Nephron progenitor cell (in vitro differentiated cells): ENCODE measurements at places on chromosomes 12 and 14.

DNA sequence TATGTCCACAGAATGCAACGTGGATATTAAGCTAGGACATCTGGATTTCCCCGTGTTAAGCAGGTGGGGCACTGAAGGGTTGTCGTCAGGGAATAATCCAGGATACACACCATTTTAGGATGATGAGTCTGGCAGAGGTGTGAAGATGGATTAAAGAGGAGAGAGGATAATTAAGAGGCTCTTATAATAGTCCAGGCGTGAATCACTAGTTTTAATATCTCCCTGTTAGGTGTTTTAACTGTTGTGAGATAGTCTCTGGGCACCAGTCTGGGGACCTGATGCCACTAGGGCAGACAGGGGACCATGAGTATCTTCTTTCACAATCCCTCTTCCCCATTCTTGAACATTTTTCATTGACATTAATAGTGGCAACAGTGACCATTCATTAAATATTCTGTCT, 216.7 kb downstream of the TBX5 start:
- DNase-seq = no peak

DNA sequence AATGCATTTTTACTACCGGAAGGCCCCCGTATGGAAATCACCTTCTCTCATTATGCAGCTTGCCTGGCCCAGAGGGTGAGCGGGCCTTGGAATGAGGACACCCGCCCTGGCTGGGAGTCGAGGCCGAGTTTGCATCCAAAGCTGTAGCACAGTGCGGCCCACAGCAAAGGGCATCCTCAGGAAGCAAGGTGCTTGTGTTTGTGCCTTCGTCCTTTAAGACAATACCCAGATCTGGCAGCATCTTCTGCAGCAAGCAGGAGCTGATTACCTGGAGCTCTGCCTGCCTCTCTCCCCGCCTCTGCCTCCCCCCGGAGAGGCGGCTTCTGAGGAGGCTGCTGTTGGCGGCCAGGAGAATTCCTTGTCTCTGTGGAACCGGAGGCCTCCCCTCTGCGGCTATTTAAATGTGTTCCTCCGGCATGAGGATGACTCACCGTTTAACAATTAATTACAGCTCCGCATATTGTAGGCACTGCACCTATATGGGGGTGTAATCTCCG, 145.3 kb downstream of the CACNA1C start:
- no peak for DNase-seq

- DNase-seq = no peak
Measured at GRCh38 chr12:75890660-75891059, 140.9 kb downstream of the PHLDA1 start.

GRCh38 chr14:73784181-73784987, 67.2 kb upstream of the PTGR2 start:
- DNase-seq = no peak

DNA sequence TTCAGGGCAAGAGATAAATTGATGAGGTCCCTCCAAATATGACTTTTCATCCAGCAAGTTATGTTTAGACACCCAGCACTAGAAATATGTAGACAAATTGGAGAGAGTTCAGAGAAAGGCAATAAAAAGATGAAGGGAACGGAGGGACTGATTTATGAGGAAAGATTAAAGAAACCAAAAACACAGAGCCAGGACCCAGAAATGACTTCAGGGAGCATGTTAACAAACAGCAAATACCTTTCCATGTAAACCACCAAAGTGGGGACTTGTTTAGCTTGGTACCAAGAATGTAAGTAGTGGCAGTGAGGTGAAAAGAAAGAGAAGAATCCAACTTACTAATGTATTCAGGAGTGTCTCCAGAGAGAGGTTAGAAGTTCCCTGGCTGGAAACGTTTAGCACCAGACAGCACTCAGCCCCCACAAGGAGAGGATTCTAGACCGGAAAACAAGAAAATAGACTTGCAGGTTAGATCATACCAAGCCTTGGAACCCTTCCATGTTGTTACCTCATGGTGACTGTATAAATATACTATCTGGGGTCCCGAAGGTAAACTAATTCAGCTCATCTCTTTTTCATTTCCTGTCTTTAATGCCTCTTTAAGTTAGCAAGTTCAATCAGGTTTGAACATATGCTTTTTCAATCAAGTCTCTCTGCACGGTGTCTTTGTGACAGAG, 79.2 kb downstream of the TBC1D30 start:
- DNase-seq = no peak

- DNase-seq = no peak
Measured at GRCh38 chr14:38616959-38617358, 361.1 kb upstream of the CLEC14A start.

GRCh38 chr12:122026706-122027333, 5.1 kb downstream of the BCL7A start:
- DNase-seq = no peak

DNA sequence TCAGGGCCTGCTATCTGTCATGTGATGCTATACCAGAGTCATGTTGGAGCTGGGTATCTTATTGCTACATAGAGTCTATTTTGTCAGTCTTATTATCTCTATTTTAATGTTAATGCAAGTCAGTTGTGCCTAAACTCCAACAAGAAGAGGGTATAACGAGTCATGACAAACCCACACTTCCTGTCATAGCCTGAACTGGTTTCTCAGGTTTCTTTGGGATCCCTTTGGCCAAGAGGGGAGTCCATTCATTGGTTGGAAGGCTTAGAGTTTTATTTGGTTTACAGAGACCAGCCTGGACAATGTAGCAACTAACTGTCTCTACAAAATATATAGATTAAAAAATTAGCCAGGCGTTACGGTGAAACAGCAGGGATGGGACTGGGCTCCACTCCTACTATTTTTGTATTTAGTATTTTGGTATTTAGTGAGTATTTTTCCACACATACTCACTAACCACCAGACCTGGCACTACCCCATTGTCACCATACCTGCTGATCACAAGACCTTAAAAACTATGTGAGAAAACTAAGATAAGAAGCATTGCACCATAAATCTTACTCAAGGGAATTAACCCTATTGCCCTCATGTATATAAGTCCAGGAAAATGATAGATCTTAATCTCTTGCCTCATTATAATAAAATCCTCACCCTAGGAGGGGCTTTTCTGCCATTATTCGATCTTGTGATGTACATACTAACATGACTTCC, 387.5 kb downstream of the IPO8 start:
- no peak for DNase-seq

GRCh38 chr12:51976376-51977160, 25.1 kb downstream of the ACVR1B start:
- no peak for DNase-seq

GRCh38 chr14:72164420-72165228, 232.4 kb downstream of the RGS6 start:
- no peak for DNase-seq

DNA sequence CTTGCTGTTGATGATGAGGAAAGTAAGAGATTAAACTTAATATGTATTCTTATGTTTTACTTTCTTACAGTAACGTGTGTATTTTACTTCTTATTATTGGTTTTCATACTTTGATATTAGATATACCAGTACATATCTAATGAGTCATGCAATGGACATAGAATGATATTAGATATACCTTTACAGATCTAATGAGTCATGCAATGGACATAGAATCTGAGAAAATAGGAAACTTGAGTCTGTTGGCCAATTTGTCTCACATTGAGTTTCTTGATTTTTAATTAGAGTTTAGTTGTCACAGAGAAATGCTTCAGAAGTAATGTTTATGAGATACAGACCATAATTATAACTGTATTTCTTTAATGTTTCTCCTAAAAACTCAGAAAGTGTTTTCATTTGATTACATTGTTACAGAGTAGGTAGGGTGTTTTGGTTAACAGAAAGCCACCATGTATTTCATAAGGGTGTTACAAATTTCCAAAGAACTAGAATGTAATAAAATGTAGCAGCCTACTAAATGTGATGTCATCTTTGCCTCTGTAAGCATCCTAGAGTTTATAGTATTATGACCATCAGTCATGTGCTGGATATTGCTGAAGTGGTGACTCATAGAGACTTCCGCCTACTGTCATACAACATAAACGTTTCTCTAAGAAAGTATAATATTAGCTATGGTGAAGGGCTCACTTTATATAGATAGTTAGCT, 3.0 kb downstream of the GAS2L3 start:
- DNase-seq = no peak

- no peak for DNase-seq
Measured at GRCh38 chr12:56581418-56582145, 48.5 kb downstream of the BAZ2A start.

DNA sequence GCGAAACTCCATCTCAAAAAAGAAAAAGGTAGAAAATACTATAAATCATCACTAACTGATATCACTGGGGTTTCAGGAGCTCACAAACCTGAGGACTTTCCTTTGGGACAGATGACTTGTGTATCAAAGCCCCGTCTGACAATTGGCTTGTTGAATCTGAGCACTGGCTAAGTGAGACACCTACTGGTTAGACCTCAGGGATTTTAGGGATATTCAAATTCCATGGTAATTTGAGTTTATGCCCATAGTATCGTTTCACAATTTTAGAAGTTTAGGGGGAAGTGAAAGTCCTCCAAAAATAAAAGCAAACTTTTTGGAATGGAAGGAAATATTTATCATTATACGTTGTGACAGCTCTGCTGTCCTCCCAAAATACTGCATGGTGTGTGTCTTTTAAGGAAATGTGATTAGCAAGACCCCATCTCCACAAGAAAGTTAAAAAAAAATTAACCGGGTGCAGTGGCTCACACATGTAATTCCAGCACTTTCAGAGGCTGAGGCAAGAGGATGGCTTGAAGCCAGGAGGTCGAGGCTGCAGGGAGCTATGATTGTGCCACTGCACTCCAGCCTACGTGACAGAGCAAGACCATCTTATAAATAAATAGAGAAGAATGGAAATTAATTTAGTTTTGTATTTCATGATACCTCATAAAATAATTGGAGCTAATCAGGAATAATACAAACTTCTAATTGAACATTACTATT, 49.2 kb downstream of the FBXL14 start:
- DNase-seq = no peak

GRCh38 chr14:54814076-54814475, 88.5 kb downstream of the GCH1 start:
- DNase-seq = no peak

DNA sequence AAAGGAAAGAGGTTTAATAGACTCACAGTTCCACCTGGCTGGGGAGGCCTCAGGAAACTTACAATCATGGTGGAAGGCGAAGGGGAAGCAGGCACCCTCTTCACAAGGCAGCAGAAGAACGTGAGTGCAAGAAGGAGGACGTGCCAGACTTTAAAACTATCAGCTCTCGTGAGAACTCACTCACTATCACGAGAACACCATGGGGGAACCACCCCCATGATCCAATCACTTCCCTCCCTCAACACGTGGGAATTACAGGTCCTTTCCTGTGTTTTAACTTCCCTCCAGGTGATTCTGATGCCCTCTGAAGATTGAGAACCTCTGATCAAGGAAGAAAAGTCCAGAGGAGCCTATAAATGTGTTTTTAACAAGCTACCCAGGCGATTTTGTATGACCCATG, 358.7 kb downstream of the MED13L start:
- DNase-seq = no peak

DNA sequence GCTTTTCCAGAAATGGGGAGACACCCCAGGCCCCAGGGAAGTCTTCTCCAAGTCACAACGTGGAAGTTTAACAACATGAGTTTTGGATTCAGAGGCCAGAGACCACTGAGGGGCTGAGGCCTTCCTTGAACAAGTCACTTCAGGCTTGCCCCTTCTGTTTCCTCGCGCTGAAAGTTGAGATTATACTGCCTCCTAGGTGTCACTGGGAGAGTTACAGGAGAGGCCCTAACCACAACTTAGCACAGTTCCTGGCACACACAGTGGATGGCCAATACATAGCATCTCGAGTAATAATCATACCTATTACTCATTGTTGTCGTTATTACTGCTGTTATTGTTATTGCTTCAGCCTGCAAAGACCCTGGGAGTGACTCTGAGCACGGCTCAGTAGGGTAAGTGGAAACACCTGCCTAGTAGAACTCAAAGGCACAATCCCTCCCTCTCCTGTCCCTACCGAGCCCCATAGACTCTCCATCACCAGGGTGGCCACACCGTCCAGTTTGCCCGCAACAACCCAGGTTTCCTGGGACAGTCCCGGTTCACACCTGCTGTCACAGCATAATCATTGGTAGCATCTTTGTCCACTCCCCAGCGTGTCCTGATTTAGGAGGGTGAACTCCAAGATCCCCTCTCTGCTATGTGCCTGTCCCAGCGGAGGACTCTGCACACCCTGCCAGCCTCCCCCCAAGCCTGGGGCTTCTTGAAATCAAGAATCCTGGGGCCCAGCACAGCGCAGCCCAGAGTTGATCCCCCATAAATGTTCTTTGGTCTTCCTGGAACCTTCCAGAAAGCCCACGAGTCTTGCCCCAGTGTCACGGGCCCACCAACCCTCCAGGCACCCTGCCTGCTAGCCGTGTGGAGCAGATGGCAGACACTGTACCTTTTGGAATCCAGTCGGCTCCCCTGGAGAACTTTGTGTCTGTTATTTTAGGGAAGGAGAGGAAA, 85.0 kb downstream of the SYNE3 start:
- no peak for DNase-seq

- no peak for DNase-seq
Measured at GRCh38 chr12:89477633-89478279, 46.8 kb downstream of the GALNT4 start.

GRCh38 chr12:23099604-23100003, 474.6 kb downstream of the ETNK1 start:
- no peak for DNase-seq

DNA sequence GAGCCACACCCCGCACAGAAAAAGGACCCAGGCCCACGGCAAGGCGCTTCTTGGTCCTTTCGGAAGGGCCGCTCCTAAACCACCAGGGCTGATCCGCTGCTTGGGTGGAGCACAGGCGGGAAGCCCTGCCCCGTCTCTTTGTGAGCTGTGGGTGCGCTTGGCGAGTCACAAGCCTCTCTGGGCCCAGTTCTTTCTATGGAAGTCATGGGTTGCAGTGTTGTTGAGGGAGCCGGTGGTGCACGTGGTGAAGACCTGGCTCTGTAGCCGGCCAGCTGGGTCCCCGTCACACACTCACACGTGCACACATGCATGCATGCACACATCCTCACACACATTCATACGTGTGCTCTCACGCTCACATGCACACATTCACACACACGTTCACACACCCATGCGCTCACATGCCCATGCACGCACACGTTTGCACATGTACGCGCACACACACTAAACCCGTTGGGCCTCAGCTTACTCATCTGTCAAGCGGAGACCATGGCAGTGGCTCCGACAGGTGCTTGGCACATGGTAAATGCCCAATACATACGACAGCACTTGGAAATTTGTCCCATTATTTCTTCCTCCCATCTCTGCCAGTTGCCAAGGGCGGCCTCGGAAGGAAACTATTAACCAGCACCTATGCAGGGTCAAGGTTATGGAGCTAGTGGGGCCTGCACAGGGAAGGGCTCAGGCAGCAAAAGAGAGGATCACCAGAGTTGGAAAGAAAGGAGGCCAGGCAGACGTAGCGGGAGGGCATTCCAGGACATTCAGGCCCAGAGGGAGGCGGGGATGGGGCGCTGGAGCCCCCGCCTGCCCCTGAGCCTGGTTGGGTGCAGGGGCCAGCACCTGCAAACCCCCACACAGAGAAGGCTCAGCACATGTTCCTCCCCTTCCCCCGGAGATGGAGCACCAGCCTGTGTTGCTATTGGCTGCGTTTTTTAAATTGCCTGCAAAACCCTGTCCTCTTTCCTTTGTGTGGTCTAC, 96.9 kb downstream of the SETD3 start:
- DNase-seq = no peak

GRCh38 chr14:105199093-105199492, 18.0 kb upstream of the NUDT14 start:
- DNase-seq = no peak
